Stomach (tissue), 19 donors: ENCODE measurements at places on chromosomes 2 and 18.
A peak's percentile ranks its signal among the peaks of the same experiment; 100 is the strongest.

DNA sequence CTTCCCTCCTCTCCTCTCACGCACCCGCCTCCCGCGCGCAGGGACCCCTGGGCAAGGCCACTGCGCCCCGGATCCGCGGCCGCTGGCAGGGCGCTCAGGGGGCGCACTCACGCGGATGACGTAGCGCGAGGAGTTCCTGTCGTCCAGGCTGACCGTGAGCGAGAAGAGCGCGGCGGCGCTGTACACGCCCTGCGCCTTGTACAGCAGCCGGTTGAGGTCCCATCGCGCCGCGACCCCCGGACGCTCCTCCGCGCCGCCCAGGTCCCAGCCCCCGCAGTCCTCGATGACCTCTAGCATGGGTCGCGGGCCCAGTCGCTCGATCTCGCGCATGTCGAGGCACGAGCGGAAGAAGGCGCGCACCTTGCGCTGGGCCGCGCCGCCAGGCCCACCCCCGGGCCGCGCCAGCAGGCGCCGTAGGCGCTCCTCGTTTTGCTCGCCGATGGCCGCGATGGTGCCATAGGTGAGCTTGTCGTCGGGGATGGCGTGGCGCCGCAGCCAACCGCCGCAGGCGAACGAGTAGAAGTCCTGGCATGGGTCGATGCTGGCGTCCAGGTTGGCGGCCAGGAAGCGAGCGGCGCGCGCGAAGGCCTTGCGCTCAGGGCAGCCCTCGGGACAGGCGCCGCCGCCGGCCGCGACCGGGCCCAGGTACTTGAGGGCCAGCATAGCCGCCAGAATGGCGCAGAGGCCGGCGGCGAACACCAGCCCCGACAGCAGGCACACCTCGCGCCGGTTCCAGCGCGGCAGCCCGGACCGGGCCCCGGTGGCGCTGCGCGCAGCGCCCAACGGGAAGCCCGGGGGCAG lies 1.7 kb downstream of the ECEL1 start:
- DNase-seq: no peak

DNA sequence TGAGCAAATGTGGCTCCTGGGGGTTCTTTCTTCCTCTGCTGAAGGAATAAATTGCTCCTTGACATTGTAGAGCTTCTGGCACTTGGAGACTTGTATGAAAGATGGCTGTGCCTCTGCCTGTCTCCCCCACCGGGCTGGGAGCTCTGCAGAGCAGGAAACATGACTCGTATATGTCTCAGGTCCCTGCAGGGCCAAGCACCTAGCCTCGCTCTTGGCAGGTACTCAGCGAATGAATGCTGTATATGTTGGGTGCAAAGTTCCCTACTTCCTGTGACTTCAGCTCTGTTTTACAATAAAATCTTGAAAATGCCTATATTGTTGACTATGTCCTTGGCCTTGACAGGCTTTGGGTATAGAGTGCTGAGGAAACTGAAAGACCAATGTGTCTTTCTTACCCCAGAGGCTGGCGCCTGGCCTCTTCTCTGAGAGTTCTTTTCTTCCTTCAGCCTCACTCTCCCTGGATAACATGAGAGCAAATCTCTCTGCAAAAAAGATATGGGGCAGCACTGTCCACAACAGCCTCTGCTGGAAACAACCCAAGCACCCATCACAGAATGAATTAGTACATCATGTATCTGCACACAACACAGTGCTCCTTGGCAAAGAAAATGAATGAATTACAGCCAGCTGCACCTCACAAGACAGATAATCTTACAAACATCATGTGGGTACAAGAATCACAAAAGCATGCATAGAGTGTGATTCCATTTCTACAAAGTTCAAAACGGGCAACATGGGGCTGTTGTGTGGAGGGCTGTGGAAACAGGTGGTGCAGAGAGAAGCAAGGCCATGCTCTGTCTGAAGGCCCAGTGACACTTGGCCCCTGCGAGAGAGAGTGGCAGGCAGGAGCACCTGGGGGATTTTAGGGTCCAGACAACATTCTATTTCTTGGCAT lies 6.6 kb downstream of the IL1RN start:
- no peak for DNase-seq

- no peak for DNase-seq
These were observed 5.4 kb upstream of the CHRNG start for GRCh38 chr2:232533944-232534710.

- DNase-seq: peak; percentile 31
These were observed 71.2 kb upstream of the COL3A1 start for GRCh38 chr2:188902901-188903491.

- DNase-seq: no peak
These were observed 88.3 kb upstream of the MBOAT2 start for GRCh38 chr2:9091811-9092210.

- no peak for DNase-seq
These were observed 186.1 kb downstream of the INHBB start for GRCh38 chr2:120531863-120532600.

DNA sequence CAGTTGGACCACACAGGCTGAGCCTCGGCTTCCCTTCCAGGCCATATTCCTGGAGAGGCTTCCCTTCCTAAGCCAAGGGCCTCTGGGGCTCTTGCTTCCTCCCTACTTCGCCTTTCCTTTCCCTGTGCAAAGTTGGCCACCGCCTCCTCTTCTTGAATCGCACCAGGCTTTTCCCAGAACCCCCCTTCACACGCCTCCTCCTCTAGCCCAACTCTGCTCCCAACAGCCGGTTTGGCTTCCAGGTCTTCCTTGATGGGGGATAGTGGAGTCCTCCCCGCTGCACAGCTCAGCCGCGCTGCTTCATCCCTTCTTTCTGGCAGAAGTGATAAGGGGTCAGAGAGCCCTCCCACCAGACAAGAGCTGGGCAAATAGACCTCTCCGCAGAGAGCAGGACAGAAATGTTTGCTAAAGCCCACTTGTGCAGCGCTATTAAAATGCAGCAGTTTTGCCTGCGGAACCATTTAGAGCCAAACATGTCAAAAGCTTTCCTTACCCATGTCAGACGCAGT lies 56.4 kb downstream of the SNORC start:
- DNase-seq: no peak

DNA sequence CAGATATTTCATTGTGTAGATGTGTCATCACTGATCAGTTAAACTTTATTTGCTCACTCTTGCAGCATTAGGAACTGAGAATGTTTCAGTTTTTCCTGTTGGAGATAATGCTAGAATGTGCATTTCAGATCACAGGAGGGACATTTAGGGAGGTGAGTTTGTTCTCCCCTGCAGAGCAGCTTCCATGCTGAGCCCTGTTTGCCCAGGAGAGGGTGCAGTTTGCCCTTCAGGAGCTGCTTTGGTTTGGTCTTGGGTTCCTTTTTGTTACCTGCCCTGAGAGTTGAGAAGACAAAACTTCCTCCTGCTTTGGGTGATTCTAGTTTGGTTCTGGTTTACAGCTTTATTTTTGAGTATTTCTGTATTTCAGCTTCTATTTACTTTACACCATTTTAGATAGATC lies 49.9 kb downstream of the DGKD start:
- DNase-seq: peak; percentile 79

GRCh38 chr2:118240276-118240675 lies 152.0 kb downstream of the INSIG2 start:
- DNase-seq: no peak

DNA sequence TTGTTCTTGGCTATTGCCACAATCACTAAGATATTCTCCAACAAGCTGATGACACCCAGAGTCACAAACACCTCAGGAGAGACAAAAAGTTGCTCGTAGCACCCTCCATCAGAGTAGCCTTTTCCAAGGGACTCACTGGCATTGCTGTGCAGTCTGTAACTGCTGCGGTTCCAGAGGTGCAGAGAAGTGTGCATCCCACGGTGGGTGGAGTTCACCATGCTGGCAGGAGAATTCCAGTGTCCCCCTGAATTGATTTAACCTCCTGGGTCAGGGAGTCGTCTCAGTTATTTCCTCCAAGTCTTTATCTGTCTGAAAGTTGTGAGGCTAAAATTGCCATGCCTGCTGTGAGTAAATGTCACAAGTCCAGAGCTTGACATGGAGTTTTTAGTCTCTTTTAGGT lies 443 bp downstream of the MC4R start:
- DNase-seq: peak; percentile 2
